ENCODE measurements at places on chromosomes 1 and 21. TPM values are rescaled to one million over a fixed set of nuclear protein-coding genes. Genes with fewer than 3 reads are reported as not detected.
A peak's percentile ranks its signal among the peaks of the same experiment; 100 is the strongest.

Gene RXFP4
- 0.33 TPM for total RNA-seq

Gene CSMD2
- not detected for total RNA-seq

- no peaks in the 10 kb centered on the region for H3K27me3 ChIP-seq
- no peak overlapping the region for H3K4me3 ChIP-seq
- DNase-seq = peak; percentile 57
- no peak overlapping the region for H3K27ac ChIP-seq
- H3K4me1 ChIP-seq = no peaks in the 10 kb centered on the region
- H3K36me3 ChIP-seq = no peaks in the 10 kb centered on the region
Measured at GRCh38 chr1:114979278-114979891, 50.2 kb upstream of the TSHB start.

DNA sequence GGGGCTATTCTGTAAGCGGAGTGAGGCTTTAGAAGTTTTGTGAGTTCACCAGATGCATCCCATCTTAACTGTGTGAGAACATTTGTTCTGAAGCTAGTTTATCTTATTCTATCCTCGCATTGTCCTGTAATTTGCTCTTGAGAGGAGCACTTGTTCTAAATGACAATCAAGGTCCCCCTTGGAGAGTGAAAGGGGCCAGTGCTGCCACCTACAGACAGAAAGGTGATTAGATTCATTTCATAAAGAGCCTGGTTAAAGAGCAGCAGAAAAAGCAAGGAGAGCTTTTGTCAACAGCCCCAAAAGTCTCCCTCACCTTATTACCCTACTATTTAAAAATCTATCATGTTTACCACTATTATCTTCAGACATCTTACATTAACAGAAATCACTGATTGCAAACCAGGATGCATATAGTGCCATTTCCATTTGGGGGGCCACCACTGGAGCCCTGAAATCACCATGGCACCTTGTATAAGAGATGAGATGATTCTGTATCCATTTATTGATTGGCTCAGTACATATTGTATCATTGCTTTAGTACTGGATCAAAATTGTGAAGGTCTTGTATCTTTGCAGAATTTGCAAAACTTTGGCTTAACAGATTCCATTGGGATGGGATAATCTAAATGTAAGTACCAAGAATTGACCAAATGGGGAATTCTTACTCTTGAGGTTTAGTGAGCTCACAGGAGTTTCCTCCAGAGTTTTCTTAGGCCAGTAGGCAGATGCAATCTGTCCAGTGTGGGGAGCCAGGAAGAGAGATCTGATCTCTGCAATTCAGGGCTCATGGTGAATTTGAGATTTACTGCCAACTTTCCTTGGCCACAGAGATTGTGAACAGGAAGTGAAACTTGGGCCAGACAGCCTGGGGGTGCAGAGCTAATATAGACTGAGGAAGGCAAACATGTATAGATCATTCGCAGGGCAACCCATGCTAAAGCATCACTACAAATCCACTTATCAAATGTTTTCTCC, 64.3 kb upstream of the TRABD2B start:
- no peak overlapping the region for H3K4me3 ChIP-seq
- no peaks in the 10 kb centered on the region for H3K27me3 ChIP-seq
- peak; percentile 7 for DNase-seq
- H3K27ac ChIP-seq = no peak overlapping the region
- H3K36me3 ChIP-seq = no peaks in the 10 kb centered on the region

Measured in PC-9 (cell line).